ENCODE measurements at places on chromosomes 6 and 20.

DNA sequence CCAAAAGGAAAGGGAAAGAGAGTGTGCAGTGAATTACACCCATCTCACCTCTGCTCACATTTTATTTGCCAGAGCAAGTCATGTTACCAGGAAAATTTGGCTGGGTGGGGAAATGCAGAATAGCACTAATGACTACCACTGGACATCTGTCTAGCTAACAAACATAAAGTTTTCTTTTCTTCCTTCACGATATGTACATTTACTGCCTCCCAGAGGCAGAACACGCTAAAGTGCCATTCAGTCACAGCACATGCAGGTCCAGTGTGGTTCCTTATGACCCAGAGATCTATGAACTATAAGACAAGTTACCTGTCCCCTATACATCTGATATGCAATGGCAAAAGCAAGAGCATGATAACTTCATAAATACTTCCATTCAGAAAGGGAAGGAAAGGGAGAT, 194.1 kb downstream of the OGFRL1 start:
- no peak for DNase-seq

DNA sequence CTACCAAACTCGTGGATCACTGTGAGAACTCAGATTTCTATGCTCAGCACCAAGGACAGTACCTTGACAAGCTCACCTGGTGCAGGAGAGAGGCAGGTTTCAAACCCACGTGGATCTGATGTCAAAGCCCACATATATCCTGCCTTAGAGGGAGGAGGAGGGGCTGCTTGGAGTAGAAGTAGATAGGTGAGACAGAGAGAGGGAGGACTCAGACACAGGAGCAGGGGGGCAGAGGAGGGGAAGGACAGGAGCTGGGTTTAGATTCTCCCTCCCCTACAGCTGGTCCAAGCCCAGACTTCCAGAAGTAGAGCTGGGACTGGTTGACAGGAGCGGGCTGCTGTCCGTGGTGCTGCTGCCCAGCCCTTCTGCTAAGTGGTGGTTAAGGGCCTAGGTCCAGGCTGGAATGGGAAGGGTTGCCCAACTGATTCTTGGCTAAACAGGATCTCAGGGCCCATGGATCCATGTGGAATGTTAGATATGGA, 77.5 kb downstream of the CDH22 start:
- no peak for DNase-seq

- DNase-seq, result no peak
These were observed 91.7 kb upstream of the EPB41L1 start for GRCh38 chr20:36062799-36063198.

GRCh38 chr6:98937351-98937750, 10.4 kb downstream of the FBXL4 start:
- no peak for DNase-seq

DNA sequence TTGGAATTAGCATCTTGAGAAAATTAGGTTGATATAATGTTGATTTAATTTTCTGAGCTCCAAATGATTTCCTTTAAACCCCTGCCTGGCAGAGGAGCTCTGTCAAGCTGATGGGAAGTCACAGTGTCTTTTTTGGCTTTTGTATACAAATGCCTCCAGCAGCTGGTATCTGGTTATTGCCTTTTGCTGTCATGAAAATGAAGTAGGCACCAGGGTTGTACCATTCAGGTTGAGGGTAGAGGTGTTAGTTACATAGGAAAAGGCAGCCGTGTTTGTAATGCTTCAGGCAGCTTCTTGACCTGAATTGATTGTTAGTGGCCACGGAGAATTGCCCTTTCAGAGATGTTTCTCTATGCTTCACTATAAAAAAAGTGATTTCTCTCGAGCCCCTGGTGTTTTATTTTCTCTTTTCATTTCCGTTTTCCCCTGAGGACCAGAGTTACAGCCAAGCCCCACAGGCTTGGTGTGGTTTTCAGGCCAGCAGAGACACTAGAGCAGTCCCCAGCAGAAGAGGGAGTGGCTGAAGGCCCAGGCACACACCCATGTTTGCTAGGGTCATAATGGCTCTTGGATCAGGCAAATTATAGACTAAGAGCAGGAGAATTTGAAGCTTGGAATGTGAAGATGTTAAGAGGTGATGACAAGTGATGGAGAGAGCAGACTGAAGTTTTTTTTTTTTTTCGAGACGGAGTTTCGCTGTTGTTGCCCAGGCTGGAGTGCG, 21.6 kb downstream of the CMTR1 start:
- DNase-seq, result no peak

DNA sequence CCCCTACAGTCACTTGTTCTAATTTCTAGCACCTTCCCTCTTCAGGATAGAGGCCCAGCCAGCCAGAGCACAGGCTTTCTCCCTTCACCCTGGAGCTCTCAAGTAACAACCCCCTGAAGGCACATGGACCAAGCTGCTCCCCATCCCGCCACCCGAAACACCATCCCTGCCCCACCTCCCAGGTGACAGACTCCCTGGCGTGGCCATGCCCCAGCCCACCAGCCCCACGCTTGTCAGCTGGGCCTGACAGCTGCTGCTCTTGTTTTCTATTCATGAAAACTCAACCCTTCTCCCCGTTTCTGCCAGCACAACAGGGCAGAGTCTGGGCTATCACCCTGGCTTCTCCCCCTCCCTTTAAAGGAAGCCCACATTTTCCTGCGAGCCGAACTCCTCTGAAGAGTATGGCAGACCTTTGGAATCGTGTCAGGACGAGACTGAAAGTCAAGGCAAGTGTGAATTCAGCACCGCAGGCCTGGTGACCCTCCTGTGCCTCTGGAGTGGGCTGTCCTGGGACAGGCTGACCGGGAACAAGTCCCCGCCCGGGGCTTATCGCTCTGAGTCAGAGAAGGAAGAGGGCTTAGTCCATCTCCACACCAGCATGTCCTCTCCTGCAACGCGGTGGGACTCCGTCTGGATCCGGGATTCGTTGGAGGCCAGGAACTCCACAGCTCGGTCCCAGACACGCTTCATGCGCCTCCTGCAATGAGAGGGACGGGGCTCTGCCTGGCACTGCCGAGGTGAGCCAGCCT, 16.7 kb downstream of the LEMD2 start:
- DNase-seq, result no peak

DNA sequence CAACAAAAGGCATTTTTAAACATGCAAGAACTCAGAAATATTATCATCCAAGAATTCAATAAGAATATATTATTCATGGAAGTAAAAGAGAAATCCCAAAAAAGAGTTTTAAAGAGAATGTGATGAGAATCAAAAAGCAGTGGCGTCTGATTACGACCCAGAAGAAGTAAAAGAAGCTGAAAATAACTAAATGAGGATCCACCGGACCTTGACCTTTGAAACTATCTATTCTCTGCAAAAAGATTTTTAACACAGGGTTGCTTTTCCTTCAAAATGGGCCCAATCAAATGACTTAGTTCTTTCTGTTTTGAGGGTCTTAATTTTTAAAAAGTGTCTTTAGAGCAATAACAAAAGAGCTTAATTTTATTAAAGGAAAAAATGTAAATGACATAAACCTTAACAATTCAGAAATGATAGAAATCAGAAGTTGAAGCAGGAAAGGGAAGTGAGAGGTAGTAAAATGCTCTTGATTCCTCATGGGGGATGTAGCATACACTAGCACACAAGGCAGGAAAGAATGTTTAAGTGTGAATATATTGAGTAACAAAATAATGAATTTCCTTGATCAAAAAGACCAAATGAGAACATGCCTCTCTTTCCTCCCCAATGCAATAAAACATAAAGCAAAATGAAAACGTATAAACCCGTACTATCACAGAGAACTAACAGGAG, 223.1 kb upstream of the PRDM1 start:
- DNase-seq, result no peak

- peak; percentile 73 for DNase-seq
These were observed 23.9 kb downstream of the RPRD1B start for GRCh38 chr20:38057351-38057972.

DNA sequence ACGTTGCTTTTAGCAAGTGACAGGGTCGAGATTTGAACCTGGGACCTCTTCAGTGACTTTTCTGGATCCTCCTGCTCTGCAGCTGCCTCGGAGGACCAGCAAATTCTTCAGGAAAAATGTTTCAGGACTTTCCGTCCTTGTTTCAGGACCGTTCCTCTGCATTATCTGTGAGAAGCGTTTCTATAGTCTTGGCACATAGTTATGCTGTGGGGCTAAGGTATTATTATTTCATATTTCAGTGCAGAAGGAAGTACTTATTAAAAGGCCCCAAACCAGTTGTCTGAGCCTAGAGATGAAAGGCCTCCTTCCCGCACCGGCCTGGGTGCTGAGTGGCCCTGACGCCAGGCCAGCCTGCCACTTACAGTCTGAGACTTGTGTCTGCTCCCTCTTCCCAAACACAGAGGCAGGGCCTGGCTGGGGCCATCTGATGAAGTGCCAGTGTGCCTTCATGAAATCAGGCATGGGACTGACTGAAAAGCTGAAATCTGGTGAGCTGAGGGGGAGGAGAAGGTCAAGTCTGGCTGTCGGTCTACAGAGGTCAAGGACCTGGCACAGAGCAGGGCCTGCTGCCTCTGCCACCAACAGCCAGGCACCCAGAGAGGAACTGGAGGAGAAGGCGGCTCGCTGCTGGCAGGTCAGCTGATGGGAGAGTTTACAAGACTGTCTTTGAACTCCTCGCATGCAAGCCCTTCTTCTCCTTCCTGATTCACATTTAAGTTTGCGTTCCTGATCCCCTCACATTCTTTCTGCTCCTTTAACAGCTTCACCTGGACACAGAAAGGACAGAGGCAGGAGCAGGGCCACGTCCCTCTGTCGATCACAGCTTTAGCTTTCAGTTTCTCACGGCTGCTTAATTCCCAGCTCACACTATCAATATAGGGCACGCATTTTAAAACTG, 8.9 kb upstream of the QKI start:
- peak; percentile 15 for DNase-seq

- no peak for DNase-seq
These were observed 144.8 kb upstream of the LAMA2 start for GRCh38 chr6:128738112-128738511.

- DNase-seq, result no peak
These were observed 155.1 kb downstream of the CDC5L start for GRCh38 chr6:44542401-44543116.

DNA sequence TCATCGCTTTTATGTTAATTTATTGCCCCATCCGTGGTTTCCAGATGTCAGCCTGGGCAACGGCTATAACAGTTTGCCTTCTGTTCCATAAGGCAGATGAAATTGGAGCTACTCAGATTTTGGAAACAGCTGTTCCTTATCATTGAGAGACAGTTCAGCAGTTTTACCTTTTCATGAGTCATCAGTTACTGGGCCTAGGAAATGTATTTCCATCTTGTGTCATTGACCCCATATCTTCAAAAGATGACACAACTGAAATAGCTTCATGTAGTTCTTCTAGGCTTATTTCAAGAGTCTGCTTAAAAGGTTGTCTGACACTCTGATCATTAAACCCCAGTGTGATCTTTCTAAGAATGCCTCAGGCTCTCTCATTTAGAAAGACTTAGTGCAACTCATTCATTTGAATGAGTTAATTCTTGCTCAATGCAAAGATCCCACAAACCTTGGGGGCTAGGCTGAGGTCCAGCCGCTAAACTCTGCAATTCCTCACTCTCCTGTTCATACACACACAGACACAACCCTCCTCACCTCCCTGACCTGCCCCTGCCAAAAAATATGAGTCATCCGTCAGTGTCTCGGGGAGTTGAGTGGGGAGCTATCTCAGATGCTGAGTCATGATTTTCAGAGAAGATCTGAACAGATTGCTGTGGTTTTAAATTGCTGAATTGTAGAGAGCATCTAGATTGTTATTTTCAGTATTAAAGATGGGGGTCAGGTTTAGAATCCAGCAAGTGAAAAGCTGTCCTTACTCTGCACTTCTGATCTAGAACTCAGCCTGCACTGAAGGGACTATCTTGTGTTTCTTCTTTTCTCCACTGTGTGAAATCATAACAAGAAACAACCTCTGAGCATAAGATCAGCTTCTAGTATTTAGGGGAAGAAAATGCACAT, 61.8 kb downstream of the RPP40 start:
- peak; percentile 25 for DNase-seq

GRCh38 chr20:55684578-55684977, 320.7 kb downstream of the CBLN4 start:
- no peak for DNase-seq

DNA sequence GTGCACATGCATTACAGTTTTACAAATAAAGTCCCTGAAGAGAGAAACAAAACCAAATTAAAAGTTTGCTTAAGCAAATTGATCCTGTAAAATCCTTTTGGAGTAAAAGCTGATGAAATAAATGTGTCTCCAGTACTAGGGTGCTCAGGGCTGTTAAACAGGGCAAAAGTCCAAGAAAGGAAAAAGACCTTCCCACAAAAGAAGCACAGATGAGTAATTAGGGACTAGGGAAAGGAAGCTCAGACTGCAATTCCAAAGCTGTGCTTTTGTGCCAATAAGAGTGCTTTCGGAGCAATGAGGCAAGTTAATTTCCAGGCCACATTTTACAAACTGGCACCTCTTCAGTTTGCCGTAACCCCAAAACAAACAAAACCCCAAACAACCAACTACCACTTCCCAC, 10.4 kb upstream of the RNF182 start:
- no peak for DNase-seq

DNA sequence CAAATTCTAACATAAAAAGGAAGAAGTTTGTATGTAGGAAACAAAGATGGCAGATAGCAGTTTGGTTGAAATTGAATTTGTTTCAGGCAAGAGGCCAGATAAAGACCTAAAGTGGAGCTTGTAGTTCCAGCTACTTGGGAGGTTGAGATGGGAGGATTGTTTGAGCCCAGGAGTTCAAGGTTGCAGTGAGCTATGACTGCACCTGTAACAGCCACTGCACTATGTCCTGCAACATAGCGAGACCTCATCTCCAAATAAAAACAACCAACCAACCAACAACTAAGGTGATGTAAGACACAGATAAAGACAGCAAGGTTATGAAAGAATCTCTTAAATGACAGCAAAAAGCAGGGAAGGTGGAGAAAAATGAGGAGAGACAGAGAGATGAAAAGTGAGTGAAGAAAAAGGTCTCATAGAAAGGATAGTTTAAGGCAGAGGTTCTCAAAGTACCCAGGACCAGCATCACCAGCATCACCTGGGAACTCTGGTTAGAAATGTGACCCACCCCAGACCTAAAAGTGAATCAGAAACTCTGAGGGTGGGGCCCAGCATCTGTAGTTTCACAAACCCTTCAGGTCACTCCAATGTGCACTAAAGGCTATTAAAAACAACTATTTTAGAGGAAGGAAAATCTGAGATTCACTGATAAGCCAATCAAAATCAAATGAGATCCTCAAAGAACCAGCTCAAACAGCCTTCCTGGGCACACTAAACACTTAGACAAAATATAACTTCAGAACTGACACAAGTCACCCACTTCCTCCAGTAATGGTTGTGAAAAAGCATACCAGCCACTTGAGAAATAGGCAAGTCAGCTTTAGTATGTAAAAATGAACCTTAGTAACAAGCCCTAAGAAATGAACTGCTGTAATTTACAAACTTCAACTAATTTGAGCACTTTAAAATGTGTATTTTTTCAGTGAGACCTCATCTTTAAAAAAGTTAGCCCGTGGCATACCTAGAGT, 57.6 kb downstream of the FAM184A start:
- DNase-seq, result no peak

- no peak for DNase-seq
These were observed 295.8 kb downstream of the TBC1D7 start for GRCh38 chr6:13032566-13032965.

- no peak for DNase-seq
These were observed 83.2 kb downstream of the MANEA start for GRCh38 chr6:95660544-95660943.

GRCh38 chr6:12083763-12084162, 71.7 kb downstream of the HIVEP1 start:
- no peak for DNase-seq

- no peak for DNase-seq
These were observed 223.7 kb downstream of the DLL1 start for GRCh38 chr6:170067181-170067641.

Measured in activated CD4-positive, alpha-beta T cell treated with anti-CD3 and anti-CD28 coated beads for 4 hours (primary cell).